ENCODE measurements at places on chromosomes 6 and 20.

- DNase-seq, result peak; percentile 37
Measured at GRCh38 chr6:69105288-69105687, 470.2 kb downstream of the ADGRB3 start.

- DNase-seq, result no peak
Measured at GRCh38 chr6:129842881-129843409, 18.2 kb downstream of the TMEM244 start.

- DNase-seq, result no peak
Measured at GRCh38 chr6:37565267-37566110, 65.8 kb upstream of the CCDC167 start.

GRCh38 chr20:17818187-17818586 lies 118.4 kb downstream of the BANF2 start:
- DNase-seq, result no peak

DNA sequence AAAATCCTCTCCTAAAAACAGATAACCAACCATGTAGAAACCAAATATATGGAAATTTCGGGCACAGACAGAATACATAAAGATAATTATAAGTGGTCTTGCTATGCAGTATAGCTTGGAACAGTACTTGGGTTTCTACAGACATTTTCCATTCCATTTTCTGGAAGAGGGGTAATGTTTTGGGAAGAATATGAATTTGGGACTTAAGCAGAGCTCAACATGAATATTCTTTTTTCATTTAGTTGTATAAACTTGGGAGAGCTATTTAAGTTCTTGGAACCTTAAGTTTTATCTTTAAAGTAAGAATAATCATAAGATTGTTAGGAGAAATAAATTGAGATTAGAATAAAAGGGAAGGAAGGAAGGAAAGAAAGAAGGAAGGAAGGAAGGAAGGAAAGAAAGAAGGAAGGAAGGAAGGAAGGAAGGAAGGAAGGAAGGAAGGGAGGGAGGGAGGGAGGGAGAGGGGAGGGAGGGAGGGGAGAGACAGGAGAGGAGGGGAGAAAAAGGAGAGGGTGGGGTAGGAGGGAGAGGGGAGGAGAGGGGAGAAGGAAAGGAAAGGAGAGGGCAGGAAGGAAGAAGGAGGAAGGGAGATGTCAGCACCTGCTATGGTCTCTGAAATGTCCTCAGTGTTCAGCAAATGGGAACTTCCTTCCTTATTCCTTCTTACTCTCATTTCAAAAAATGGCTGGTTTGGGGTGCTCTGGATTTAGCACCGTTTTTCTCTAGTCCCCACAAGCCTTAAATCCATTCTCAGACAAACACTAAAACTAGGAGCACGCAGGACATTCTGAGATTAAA lies 248.3 kb downstream of the LY86 start:
- no peak for DNase-seq

DNA sequence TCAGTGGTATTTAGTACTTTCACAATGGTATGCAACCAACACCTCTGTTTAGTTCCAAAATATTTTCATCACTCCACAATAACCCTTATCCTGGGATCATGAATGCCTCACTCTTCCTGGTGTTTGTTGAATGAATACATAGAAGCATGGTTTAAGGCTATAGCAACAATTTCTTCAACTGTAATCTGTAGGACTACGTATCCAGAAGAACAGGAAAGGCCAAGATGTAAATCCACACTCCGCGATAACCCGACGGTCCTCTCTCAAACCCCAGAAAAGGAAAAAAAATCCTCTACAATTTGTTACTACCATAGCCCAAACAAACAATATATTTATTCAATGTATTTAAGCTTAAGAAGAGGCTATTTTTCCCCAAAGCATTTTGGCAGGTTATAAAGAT lies 141.4 kb upstream of the SALL4 start:
- DNase-seq, result no peak

DNA sequence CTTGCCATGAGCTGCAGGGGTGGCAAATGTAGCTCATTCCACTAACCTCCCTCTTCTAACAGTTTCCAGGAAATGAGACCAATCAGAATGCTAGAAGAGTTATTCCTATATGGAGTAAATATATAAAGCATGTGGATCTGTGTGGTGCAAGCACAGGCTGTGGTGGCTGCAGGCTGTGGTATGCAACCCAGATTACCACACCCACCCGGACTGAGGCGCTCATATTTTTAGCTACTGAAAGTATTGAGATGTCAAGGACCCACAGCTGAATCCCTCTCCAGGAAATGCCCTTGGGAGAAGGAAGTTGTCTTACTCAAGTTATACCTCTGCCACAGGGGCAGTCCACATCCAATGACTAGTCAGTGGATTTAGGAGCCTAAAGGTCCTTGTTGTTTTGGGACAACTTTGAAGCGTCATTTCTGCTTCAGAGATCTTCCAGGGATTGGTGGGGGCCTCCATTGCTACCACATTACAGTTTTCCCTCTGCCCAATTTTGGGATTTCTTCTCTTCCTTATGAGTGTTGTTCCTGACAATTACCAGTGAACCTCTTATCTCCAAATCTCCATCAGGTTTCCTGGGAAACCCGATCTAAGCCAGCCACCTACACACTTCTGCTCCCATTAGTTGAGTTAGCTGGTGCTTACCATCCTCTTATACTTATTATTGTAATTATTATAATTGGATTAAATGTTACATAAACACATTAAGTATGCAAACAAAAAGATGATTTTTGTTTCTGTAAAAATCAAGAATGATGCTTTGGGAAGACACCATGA lies 12.1 kb upstream of the REPS1 start:
- DNase-seq, result peak; percentile 39

DNA sequence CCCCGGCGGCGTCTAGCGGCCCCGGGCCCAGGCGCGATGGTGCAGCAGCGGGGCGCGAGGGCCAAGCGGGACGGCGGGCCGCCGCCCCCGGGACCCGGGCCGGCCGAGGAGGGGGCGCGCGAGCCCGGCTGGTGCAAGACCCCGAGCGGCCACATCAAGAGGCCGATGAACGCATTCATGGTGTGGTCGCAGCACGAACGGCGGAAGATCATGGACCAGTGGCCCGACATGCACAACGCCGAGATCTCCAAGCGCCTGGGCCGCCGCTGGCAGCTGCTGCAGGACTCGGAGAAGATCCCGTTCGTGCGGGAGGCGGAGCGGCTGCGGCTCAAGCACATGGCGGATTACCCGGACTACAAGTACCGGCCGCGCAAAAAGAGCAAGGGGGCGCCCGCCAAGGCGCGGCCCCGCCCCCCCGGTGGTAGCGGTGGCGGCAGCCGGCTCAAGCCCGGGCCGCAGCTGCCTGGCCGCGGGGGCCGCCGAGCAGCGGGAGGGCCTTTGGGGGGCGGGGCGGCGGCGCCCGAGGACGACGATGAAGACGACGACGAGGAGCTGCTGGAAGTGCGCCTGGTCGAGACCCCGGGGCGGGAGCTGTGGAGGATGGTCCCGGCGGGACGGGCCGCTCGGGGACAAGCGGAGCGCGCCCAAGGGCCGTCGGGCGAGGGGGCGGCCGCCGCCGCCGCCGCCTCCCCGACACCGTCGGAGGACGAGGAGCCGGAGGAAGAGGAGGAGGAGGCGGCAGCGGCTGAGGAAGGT lies 715 bp downstream of the SOX12 start:
- peak; percentile 80 for DNase-seq

DNA sequence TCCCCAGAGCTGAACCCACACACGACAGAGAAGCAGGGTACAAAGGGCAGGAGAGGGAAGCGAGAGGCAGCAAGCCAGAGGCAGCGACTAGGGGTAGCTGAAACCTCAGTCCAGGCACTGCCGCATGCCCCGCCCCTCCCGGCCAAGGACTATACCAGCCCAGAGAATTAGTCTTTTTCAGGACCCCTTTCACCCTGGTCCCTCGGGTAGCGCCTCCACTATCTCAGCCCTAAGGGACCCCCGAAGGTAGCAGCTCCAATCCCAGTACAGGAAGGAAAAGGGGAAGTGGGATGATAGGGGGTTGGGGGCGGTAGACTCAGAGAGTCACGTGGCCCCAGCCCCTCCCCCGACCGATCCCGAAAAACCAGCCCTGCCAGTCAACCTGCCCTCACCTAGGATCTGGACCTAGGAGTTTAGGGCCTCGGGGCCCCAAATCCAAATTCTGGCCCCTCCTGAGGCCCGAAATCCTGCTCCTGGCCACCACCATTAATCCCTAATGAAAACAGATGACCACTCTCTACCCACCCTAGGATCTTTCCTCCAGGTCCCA lies 1.3 kb downstream of the RGL2 start:
- no peak for DNase-seq

DNA sequence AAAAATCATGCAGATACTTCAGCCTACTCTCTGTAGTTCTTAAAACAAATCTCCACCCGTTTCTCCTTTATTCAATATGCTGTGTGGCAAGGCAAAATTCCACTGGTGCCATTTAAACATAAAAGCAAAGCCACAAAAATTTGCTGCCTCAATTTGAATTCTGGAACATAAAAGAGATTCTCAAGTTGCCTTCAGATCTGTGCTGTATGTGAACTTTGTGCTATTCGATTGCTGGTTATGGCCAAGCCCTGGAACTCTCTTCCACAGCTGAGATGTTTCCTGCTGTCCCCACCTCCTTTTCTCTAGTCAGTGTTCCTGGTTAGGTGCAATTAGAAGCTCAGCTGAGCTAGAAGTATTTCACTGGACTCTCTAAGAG lies 395.3 kb upstream of the BTBD3 start:
- DNase-seq, result no peak

- DNase-seq, result peak; percentile 71
Measured at GRCh38 chr20:31485450-31486339, 10.6 kb downstream of the REM1 start.

DNA sequence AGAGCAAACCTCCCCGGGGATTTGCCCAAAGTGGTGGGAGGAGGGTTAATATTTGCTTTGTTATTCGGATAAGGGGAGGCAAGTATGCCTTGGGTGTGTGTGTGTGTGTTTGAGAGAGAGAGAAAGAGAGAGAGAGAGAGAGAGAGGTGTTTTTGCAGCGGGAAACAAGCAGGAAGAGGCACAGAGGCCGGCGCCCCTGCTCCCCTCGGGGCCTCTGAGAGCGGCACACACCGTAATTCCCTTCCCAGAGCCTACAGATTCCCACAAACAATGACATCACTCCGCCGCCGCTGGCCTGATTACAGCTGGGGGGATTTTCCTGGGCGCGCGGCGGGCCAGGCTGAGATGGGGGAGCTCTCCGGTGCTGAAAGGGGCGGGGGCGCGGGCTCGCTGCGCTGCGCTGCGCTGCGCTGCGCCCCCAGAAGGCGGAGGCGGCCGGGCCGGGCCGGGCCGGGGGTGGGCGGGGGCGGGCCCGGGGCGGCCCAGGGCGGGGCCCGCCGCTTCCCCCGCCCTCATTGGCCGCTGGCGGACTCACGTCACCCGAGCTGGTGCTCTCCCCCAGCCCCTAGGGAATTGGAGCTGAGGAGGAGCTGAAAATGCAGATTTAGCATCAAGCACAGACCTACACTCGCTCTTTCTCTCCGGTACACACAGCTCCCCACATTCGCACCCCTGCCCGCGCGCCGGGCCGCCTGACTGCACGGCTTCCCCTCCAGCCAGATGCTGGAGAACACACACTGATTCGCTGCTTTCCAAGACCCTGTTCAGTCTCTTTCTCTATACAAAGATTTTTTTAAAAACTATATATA lies at the start of gene PCSK2:
TSS of gene PCSK2 (plus strand) at position 631 of the 809 bp plus-strand sequence. CDS start 266 bp downstream, outside the sequence.
- peak; percentile 42 for DNase-seq

DNA sequence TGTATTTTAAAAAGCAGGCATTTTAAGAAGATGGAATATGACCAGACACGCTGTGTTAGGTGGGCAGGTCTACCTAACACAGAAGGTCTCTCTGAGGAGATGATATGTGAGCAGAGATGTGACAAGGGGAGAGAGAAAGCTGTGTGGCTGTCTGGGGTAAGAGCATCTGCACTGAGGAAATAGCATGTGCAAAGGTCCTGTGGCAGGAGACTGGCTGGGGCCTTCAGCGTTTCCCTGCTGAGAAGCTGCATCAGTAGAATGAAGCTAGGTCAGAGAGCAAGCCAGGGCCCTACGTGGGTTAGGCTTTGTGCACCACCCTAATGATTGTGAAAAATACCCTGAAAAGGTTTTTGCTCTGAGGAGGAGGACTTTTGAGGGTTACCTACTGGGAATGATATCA lies 87.0 kb downstream of the TXNDC5 start:
- DNase-seq, result no peak

- no peak for DNase-seq
Measured at GRCh38 chr20:52941808-52942207, 30.4 kb upstream of the TSHZ2 start.

GRCh38 chr6:11411593-11411992 lies 126.0 kb upstream of the TMEM170B start:
- DNase-seq, result no peak

- no peak for DNase-seq
Measured at GRCh38 chr20:32444474-32445220, 86.5 kb downstream of the ASXL1 start.

DNA sequence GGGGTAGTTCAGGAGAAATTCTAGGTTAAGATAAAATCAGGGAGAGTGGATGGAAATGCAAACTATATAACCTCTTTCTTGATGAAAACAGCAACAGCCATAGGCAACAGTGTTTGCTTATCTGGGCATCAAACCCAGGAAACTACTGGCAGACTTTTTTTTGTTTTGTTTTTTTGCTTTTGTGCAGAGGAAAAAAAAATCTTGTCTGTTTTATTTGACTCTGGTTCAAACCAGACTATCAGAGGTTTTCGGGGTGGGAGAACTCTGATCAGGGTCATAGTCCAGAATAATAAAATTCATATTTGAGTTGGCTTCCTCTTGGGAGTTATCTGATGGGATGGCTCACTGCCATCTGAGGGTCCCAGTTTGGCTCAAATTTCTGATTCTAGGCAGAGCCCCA lies 88.8 kb upstream of the ZNFX1 start:
- DNase-seq, result no peak

DNA sequence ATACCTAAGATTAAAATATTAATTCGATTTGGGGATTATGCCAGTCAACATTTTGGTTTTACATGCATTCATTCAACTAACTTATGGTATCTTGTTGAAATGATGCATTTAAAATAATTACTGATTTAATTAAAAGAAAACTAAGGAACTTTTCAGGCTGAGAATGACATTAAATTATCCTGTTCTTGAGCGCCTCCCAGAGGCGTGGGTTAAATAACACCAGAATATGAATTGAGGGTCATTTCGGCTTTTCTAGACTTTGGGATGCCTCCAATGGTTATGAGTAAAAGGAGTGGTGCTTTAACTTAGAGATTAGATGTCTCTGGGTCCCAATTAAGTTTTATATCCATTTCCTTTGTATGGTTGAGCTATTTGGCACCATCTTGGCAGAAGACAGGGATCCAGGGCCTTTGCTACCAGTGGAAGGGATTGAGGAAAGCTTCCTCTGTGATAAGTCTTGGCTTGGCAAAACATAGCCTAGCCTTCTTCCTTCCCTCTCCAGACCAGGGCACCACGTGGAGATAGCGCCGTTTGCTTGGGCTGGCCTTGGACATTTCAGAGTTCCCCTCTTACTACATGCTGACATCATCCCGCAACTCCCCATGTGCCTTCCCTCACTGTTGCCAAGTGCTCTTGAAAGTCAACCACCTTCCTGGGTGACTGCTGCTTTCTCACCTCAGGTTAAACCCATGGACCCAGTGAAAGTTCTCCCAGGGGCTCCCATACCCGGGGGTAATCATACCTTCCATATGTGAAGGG lies 28.7 kb downstream of the GNAS start:
- no peak for DNase-seq

GRCh38 chr20:11642866-11643265 lies 274.8 kb upstream of the BTBD3 start:
- no peak for DNase-seq

- no peak for DNase-seq
Measured at GRCh38 chr6:54698974-54699373, 147.6 kb upstream of the FAM83B start.
